Central memory CD8-positive, alpha-beta T cell (primary cell): ENCODE measurements at places on chromosomes 3 and 15.

DNA sequence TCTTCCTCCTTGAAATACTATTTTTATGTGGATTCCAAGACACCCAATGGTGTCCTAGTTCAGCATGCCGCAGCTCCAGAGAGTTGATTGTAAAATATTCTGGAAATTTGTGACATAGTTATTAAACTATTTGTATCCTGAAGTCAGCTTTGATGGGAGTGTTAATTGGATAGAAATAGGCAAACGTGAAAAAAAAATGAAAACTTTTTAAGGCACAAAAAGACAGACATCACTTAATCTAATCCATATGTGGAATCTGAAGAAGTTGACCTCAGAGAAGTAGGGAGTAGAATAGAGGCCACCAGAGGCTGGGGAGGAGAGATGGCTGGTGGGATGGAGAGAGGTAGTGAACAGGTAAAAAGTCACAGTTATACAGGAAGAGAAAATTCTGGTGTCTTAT lies 704.2 kb downstream of the ROBO1 start:
- DNase-seq = no peak
- no peak overlapping the region for H3K27ac ChIP-seq
- no peaks in the 10 kb centered on the region for H3K27me3 ChIP-seq
- no peaks in the 10 kb centered on the region for H3K36me3 ChIP-seq

DNA sequence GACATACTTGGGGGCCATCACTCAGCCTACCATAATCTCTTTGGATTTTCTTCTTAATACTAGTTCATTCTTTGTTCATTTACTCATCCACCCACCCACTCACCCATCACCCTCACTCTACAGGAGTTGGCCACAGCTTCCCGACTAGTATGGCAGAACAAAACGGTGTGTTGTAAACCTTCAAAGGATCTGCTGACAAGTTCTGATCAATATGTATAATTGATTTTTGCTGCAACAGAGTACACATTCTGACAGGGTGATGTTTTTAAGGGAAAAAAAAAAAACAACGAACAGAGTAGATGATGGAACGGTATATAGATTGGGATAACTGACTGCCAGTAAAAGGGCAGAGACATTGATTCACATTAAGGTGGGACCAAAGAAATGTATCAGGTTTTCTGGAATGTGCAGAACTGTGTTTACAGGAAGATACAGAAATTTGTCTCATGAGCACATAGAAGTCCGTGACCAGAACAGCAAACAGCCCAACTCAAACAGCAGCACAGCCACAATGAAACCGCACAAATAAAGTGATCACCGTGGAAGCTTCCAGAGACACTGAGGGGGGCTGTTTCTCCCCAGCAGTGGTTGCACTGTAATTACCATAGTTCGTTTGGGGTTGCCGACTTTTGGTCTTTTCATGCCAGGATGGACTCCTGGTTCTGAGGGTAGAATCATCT lies 931.9 kb downstream of the FHIT start:
- H3K4me1 ChIP-seq = no peaks in the 10 kb centered on the region
- H3K27ac ChIP-seq = no peak overlapping the region
- no peak for DNase-seq
- H3K4me3 ChIP-seq = no peak overlapping the region
- H3K36me3 ChIP-seq = no peaks in the 10 kb centered on the region

DNA sequence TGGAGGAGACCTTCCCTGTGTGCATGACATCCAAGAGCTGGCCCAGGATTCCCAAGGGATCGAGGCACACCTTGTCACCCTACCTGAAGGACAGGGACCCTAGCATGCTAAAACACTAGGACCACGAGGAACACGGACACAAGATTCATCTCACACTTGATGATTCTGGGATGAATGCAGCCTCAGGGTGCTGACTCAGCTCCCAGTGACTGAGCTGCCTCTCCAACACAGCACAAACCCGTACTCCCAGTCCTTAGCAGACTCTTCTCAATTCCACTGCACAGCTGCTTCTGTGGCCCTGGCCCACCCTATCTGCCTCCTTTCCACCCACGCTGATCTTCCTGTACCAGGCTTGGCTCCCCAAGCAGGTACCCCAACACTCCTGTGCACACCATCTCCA lies 9.1 kb upstream of the OXTR start:
- H3K4me1 ChIP-seq = no peaks in the 10 kb centered on the region
- H3K36me3 ChIP-seq = no peaks in the 10 kb centered on the region
- H3K27ac ChIP-seq = no peak overlapping the region
- H3K4me3 ChIP-seq = no peak overlapping the region
- peaks cover 23% of the 10 kb centered on the region for H3K27me3 ChIP-seq
- no peak for DNase-seq

DNA sequence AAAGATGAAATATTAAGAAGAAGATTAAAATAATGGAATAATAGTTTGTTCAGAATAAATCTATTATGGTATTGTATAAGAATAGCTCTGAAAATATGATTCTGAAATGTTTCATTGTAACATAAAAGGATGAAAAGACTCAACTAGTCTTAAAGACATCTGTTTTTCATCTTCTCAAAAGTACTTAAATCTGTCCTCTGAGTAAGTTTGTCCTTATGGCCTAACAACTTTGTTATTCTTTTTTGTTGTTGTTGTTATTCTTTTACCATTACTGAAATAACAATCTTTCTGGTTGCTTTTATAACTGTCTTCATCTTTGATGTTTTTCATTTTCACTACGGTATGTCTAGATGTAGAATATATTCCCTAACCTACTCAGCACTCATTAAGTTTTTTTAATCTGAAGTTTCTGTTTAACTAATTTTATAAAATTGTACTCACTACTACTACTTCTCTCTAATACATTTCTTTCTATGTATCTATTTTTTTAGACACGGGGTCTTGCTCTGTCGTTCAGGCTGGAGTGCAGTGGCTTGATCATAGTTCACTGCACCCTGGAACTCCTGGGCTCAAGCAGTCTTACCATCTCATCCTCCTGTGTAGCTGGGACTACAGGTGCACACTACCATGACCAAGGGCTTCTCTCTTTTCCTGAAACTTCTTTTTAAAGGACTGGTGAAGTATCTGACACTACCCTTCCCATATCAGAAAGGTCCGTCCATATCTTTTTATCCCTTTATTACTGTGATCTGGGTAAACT lies 240.7 kb downstream of the PCCB start:
- no peak overlapping the region for H3K4me3 ChIP-seq
- DNase-seq = no peak
- no peaks in the 10 kb centered on the region for H3K27me3 ChIP-seq
- no peak overlapping the region for H3K27ac ChIP-seq
- H3K36me3 ChIP-seq = peaks cover 12% of the 10 kb centered on the region

GRCh38 chr3:9955067-9955502 lies 2.9 kb upstream of the PRRT3 start:
- H3K27ac ChIP-seq = no peak overlapping the region
- peaks cover 15% of the 10 kb centered on the region for H3K4me1 ChIP-seq
- no peak overlapping the region for H3K4me3 ChIP-seq
- peaks cover 4% of the 10 kb centered on the region for H3K36me3 ChIP-seq
- DNase-seq = no peak

- H3K36me3 ChIP-seq = peaks cover 12% of the 10 kb centered on the region
- peak overlapping the region; percentile 88 for H3K4me3 ChIP-seq
- no peaks in the 10 kb centered on the region for H3K27me3 ChIP-seq
Measured at GRCh38 chr3:129892486-129892856, 1.0 kb downstream of the TMCC1 start.

- peaks cover 43% of the 10 kb centered on the region for H3K27me3 ChIP-seq
- no peaks in the 10 kb centered on the region for H3K4me1 ChIP-seq
- H3K36me3 ChIP-seq = no peaks in the 10 kb centered on the region
- DNase-seq = no peak
- H3K4me3 ChIP-seq = no peak overlapping the region
- no peak overlapping the region for H3K27ac ChIP-seq
Measured at GRCh38 chr3:32831791-32832190, 14.0 kb downstream of the TRIM71 start.

DNA sequence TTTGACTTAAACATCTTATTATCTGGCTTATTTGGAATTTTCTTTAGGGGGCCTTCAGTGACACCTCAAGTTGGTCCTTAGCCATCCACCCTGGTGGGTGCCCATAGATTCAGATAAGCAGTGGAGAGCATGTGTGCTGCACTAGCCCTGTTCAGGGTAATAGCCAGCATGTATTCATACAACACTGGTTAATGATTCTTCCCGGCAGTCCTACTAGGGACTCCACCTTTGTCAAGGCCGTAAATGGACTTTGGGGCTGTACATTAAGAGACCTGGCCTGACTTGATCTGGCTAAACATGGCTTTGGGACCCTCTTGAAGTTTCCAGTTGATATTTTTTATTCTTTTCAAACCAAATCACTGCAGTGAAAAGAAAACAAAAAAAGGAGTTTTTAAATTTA lies 125.8 kb downstream of the PTPRG start:
- no peak overlapping the region for H3K4me3 ChIP-seq
- no peak overlapping the region for H3K27ac ChIP-seq
- H3K27me3 ChIP-seq = no peaks in the 10 kb centered on the region
- DNase-seq = no peak
- peaks cover 2% of the 10 kb centered on the region for H3K36me3 ChIP-seq

DNA sequence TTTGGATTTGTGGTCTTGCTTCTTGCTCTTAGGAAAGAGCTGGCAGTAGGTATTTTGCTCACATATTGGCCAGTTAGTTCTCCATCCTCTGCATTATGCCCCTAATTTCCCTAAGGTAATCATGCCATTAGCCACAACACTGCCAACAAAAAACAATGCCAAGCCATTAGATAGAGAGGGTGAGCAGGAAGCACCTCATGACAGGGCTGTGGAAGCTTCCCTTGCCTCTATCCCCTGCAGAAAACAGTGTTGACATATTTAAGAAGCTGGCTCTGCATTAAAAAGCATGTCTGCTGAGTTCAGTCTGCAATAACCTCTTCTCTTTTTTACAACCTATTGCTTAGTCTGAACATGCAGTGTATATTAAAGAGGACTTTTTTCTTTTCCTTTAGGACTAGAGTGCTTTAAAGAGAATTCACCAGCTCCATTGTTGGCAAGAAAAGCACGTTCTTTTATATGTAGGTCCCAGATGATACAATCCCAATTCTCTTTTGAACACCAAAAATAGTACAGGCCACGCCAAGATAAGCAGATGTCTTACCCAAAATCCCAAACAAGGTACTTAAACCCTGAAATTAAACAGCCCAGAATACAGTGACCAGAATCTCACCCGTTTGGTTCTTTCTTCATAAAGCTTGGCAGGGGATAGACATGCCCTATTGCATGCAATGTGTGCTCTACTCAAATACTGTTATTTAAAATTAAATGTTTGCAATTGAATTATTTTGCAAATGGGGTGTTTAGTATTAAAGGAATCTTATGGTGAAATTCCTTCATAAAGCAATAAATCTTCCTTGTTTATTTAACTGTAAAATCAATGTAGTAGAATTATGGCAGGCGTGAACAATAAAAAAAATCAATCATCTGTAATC lies 93.7 kb upstream of the UBE3A start:
- no peaks in the 10 kb centered on the region for H3K27me3 ChIP-seq
- no peak for DNase-seq
- H3K27ac ChIP-seq = no peak overlapping the region
- no peaks in the 10 kb centered on the region for H3K4me1 ChIP-seq
- H3K36me3 ChIP-seq = peaks cover 2% of the 10 kb centered on the region

GRCh38 chr3:123758081-123758564 lies 126.0 kb downstream of the MYLK start:
- no peak for DNase-seq
- H3K4me3 ChIP-seq = no peak overlapping the region
- no peak overlapping the region for H3K27ac ChIP-seq
- H3K27me3 ChIP-seq = peaks cover 10% of the 10 kb centered on the region
- H3K36me3 ChIP-seq = peaks cover 2% of the 10 kb centered on the region

DNA sequence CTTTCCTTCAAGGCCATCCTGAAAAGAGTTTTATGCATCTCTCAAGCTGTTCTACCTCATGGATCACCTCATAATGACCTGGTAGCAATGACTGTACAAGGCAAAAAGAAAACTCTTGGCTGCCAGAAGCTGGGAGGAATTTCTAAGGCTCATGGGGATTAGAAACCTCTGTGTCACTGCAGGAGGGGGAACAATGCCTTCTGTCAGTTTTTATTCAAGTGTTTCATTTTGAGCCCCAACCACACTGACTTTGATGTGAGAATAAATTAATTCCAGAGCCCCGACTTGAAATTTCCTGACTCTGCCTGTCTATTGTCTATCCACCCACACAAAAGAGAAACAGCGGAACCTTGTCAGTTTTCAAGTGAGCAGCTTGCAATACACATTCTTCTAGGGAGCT lies 58.7 kb upstream of the MRPL3 start:
- no peak overlapping the region for H3K4me3 ChIP-seq
- no peak overlapping the region for H3K27ac ChIP-seq
- H3K36me3 ChIP-seq = no peaks in the 10 kb centered on the region
- peaks cover 84% of the 10 kb centered on the region for H3K27me3 ChIP-seq

DNA sequence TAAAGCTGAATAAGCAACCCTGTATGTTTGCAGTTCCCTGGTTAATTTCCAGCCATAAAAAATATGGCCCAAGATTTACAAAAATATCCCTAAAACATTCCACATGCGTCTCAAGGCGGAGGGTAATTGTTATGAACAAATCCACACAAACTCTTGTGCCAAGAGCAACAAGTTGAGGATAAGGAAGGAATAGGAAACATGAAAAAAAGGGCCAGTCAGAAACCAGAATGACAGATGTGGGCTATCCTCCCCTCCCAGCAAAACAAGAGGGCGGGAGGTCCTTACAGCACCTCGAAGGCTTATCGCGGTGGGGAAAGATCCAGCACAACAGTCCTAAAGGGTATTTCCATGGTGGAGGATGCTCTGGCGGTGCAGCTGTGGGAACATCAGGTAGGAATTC lies 155.6 kb upstream of the HES1 start:
- no peak overlapping the region for H3K27ac ChIP-seq
- H3K4me1 ChIP-seq = no peaks in the 10 kb centered on the region
- peaks cover 1% of the 10 kb centered on the region for H3K27me3 ChIP-seq
- H3K4me3 ChIP-seq = no peak overlapping the region

DNA sequence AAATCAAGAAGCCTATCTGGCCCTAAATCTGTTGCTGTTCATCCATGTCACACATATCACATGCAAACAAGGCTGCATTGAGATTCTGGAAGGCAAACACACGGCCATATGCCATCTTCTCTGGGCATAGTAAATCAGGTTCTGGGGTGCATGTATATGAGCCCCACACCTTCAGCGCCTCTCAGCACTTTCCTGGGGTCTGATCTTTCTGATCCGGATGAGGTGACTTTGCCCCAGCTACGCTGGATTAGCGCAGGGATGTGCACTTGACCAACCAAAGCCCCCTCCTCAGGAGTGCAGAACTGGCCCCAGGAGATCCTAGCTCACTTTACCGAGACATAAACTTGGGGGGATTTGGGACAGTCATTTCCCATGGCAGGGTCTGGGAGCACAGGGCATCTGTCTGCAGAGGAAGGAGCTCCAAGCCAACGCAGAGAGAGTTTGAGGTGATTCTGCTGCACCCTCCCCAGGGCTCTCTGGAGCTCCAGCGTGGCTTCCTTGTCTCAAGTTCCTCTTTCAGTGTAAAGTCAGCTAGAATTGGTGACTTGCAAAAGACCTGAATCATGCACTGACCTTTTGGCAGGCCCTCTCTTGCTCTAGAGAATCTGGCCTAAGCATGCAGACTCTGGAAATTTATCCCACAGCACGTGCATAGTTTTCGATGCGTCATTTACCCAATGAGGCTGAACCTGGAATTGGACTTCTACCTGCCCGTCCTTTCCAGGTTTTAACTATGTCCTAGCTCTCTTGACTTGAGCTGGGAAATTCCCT lies 63.5 kb upstream of the KLF13 start:
- H3K27ac ChIP-seq = peak overlapping the region; percentile 46
- no peaks in the 10 kb centered on the region for H3K27me3 ChIP-seq
- DNase-seq = no peak
